ENCODE measurements at places on chromosomes 6 and 20.

- DNase-seq = no peak
These were observed 92.4 kb downstream of the DST start for GRCh38 chr6:56550301-56550700.

GRCh38 chr6:43735642-43736199 lies 34.3 kb upstream of the VEGFA start:
- DNase-seq = no peak

DNA sequence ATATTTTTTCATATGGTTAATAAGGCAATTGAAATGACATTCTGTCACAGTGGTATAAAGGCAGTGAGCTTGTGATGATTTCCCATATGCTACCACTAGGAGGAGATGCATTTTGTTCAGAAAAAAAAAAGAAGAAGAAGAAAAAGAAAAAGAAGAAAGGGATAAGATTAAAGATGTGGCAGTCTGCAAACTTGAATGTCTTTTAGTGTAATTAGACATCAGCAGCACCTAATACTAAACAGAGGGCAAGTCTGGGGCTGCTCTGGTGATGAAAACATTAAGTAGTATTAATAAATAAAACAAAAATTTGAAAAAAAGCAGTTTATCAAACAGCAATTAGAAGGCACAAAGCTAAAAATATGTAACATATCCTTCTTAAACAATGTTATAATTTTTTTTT lies 95.4 kb upstream of the DEFB112 start:
- DNase-seq = no peak

- DNase-seq = no peak
These were observed at the start of gene HS3ST5 for GRCh38 chr6:114342826-114343781. HS3ST5 (minus strand) TSS chr6:114343023; CDS start chr6:114062845, 280,178 bp downstream.

DNA sequence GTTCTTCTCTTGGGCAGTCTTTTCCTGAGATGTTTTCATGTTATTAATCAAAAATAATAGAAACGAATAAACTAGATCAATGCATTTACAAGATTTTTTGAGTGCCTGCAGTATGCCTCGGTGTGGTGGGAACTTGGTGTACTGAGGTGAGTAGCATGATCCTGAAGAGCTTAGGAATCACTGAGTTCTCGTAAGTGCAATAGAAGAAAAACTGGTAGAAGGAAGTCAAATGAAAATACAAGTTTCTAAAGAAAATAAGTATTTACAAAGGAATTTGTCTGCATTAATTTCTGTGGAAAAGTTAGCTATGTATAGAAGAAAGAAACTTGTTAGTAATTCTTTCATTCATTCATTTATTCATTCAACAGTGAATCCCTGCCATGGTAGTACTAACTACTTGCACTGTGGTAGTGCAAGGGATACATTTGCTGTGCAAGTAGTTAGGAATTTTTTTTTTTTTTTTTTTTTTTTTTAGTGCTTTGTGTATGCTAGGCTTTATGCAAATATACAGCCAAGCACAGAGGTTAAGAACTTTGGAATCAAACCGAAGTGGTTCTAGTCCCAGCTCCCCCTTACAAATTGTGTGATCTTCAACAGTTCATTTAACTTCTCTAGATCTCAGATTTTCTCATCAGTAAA lies 13.9 kb downstream of the NT5E start:
- no peak for DNase-seq

GRCh38 chr20:53088786-53089185 lies 116.6 kb downstream of the TSHZ2 start:
- DNase-seq = peak; percentile 66

- no peak for DNase-seq
These were observed 6.9 kb upstream of the PHACTR1 start for GRCh38 chr6:12709556-12710232.

GRCh38 chr6:41645007-41645618 lies 6.8 kb downstream of the MDFI start:
- DNase-seq = no peak

DNA sequence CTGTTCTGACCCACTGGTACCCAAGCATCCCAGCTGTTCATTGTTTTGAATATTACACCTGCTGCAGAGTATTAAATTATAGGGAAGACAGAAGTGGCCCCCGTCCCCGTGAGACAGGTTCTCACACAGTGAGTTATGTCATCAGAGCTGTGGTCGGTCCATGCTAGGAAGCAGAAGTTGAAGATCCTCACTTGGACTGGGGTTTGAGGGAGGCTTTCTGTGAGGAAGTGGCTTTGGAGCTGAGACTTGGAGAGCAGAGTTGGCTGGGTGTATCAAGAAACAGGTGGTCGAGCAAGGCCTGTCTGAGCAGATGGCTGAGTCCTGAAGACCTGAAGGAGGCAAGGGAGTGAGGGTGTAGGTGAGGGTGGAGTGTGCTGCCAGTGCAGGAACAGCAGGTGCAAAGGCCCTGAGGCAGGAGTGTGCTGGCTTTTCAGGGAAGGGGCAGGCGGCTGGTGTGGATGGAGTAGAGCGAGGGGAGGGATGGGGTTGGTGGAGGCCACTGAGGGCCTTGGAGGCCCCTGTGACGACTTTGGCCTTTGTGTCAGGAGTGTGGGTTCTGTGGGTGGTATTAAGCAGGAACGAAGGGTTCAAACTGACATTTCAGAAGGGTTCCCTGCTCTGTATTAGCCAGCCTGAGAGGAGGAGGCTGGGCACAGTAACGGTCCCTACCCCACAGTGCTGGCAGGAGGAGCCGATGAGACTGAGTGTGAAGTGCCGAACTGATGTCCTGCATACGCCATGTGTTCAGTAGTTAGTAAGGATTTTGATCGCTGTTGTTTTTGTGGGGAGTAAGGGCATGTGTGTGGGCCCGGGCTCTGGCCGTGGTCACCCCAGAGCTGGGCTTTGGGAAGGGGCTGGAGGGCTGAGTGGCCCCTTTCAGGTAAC lies 11.8 kb downstream of the SRC start:
- no peak for DNase-seq

- no peak for DNase-seq
These were observed 48.8 kb downstream of the TRDN start for GRCh38 chr6:123587838-123588545.

GRCh38 chr20:56414842-56415765 lies 3.0 kb downstream of the CASS4 start:
- DNase-seq = no peak

DNA sequence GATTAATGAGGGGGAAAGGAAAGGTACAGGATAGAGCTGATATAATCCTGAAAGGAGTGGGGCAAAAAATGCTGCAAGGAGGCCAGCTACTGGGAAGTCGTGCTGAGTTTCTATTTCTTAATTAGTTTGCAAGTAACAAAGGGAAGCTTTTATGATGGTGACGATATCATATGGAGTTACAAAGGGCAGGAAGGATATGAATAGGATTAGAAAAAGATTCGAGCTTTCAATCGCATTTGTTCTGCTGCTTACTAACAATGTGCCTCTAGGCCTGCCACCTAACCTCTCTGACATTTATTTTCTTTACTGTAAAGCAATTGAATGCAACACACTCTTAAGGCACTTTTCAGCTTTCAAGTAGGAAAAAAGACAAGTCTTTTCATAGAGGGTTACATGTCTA lies 219.2 kb downstream of the CLVS2 start:
- DNase-seq = no peak

DNA sequence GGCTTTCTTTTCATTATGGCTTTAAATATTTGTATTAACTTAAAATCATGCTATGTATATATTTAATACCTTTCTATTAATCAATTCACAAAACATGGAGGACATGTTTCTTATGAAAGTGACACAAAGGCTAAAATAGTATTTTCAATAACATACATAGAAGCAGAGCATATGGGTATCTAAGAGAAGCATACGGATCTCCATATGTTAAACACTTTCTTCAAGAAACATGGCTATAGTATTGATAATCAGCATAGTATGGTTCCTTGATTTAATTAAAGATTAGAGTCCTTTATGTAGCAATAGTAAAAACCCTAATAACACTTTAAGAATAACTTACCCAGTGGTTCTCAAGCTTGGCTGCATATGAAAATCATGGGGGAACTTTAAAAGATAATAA lies 58.5 kb downstream of the GRIK2 start:
- DNase-seq = no peak

- DNase-seq = no peak
These were observed 36.3 kb upstream of the SLC4A11 start for GRCh38 chr20:3275064-3275935.

- no peak for DNase-seq
These were observed 47.1 kb upstream of the SMLR1 start for GRCh38 chr6:130780122-130780521.

- DNase-seq = no peak
These were observed 4.5 kb downstream of the FOXO3 start for GRCh38 chr6:108565091-108565766.

- DNase-seq = no peak
These were observed 1.3 kb downstream of the GUCA1B start for GRCh38 chr6:42193491-42193894.

DNA sequence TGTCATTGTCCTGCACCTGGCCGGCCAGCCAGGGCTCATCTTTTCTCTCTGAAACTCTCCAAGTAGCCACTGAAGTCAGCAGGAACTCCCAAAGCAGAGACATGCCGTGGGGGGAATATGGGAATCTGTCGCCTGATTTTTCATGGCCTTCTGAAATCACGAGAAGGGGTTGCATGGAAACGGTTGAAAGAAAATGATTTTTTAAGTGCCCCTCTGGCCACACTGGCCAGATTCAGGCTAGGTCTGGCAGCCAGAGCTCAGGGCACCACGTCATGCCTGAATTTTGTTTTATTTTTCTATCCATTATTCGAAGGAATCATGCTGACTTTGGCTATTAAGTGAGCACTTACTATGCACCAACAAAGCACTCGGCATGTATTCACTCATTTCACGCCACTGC lies 65.2 kb downstream of the EYA2 start:
- no peak for DNase-seq

DNA sequence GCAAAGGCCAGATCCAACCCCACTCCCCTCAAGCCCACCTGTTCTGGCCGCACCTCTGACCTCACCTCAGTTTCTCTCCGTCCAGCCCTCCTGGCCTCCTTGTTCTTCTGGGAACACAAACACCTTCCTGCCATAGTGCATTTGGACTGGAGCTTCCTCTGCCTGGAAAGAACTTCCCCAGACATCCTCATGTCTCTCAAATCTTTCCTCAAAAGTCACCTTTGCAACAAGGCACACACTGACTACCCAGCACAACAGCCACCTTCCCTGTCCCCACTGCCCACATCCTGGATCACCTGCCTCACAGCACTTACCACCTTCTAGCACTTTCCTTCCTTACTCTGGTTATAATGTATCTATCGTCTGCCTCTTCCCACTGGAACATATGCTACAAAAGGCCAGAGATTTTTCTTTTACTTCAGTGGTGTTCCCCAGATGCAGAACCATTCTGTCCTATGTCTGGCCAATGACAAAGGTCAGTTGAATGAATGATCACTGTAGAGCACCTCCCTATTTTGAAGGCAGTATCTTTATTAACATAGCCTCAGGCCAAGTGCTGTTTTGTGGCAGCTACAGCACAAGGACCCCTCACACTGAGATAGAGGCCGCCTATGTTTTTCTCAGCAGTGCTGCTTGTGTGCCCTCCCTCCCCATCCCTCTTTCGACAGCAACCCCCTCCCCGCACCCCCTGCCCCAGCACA lies 4.1 kb downstream of the HLA-B start:
- no peak for DNase-seq

DNA sequence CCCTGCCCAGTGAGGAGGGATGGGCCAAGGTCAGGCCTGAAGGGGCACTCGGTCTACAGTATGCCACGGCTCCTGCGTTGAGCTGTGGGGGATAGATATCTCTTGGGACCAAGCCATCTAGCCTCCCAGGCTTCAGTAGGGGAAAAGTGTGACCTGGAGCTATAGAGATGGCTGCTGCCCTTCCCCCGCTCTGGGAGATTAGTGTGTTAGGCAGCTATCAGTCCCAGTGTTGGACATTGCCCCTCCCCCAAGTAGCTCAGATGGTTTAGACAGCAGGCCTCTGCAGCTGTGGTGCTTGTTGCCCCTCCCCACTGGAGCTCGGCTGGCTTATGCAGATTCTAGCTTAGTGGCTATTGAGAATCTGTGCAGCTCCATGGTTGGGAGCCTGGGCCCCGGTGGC lies 56.8 kb downstream of the KHDRBS2 start:
- DNase-seq = no peak

DNA sequence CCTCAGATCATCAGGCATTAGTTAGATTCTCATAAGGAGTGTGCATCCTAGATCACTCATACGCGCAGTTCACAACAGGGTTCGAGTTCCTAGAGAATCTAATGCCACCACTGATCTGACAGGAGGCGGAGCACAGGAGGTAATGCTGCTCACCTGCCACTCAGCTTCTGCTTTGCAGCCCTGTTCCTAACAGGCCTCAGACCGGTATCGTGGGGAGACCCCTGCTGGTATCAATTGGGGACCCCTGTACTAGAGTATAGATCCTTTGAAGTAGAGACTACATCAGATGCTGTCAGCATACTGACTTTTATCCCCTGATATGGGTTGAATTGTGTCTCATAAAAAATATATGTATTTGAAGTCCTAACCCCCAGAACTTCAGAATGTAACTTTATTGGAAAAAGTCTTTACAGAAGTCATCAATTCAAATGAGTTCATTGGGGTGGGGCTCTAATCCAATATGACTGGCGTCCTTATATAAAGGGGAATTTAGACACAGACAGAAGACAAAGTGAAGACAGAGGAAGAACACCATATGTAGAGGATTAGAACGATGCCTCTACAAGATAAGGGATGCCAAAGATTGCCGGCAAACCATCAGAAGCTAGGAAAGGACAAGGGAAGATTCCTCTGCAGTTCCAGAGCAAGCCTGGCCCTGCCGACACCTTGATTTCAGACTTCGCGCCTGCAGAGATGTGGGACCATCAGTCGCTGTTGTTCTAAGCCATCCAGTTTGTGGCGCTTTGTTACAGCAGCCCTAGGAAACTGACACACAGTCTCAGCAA lies 104.4 kb upstream of the BTBD3 start:
- no peak for DNase-seq

DNA sequence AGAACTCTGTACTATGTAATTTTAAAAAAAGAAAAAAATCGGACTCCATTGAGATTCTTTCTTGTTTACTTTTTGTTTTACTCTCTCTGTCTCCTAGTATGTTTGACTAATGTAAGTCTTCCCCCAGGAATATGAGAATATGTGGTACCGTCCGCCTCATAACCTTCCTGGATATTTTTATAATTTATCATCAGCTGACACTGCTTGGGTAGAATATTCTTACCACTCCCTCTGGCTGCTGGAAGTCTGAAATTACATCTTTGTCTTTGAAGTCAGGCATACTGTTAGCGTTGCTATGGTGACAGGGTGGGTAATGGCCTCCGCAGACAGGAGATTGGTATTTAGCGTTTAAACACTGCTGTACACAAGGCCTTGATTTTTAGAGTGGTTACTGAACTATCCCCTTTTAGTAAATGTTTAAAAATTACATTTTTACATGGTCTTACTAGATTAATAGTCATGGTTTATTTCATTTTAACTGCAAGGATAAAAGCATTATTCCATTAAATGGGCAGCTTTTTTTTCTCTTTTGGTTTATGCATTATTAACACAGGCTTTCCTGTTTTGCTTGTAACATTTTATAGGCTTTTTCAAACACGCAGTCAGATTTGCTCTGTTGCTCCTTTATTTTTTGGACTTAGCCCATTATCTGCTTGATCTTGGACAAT lies 176.4 kb downstream of the ARID1B start:
- no peak for DNase-seq
